Posterior cingulate gyrus (tissue), 11 donors: ENCODE measurements at places on chromosomes 4 and X.
A peak's percentile ranks its signal among the peaks of the same experiment; 100 is the strongest.

GRCh38 chrX:153445856-153446635, at the start of gene TREX2:
TREX2 (minus strand) TSS chrX:153446056; CDS start chrX:153445430, 626 bp downstream.
- peak; percentile 72 for DNase-seq

GRCh38 chr4:176981074-176981473, 188.4 kb upstream of the VEGFC start:
- DNase-seq, result no peak

DNA sequence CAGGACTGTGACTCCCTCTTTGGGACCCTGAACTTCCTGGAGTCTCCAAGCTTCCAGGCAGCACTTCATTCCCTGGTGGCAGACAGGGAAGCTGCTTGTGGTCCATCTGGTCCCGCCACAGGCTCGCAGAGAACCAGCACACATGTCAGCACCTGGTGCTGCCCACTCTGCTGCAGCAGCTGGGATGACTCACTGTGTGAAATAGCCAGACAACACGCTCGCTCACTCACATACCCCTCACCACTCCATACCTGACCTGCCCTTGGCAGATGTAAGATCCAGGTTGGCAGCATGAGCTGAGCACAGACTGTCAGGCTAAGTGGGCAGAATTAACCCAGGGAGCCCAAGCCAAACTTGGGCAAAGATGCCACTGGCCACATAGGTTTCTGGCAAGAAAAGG, 613.5 kb downstream of the PCDH18 start:
- DNase-seq, result no peak

DNA sequence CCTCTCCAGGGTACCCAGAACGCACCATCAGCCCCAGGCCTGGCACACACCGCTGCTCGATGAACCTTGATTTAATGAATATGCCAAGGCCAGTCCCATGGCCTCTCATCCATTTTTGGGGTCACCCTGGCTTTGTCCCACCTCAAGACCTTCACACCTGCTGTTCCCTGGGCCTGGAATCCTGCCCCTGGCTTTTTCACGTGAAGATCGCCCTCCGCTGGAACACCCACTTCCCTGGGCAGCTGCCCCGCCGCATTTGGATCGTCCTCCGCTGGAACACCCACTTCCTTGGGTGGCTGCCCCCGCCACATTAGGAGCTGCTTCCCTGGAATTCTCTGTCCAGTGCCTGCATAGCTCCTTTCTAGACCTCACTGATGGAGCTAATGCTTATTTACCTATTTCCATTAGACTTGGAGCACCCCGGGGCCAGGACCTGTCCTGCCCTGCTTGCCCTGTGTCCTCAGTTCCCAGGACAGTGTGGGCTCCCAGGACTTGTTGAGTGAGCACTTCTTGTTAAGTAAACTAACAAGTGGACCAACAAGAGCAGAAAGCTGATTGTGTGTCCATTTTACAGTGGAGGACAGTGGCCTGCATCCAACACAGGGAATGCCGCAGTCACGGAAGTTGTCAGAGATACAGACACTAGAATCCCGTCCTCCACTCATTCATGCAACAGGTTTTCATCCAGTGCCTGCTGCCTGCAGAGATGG, 12.5 kb downstream of the BLOC1S4 start:
- DNase-seq, result no peak

GRCh38 chrX:71056867-71057266, 11.3 kb downstream of the SNX12 start:
- DNase-seq, result no peak

GRCh38 chr4:54006755-54007154, 57.6 kb downstream of the CHIC2 start:
- no peak for DNase-seq

GRCh38 chrX:152989292-152989658, 4.6 kb downstream of the PNMA5 start:
- DNase-seq, result no peak

DNA sequence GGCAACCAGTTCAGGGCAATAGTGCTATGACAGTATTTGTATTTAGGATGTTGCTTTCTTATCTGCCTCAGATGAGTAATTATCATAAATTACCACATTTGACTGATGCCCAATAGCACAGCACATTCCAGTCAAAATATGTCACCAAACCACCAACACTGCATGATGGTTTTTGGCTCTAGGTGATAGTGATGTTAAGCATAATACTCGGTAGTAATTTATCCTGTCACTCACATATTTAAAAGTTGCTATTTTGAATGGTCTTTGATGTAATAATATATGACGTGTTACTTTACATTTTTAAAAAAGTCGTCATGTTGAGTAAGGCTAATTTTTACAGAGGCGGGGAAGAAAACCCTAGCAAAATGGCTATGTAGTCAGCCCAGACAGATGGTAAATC, 42.5 kb downstream of the UNC5C start:
- DNase-seq, result no peak

GRCh38 chrX:14776901-14777300, 96.0 kb downstream of the FANCB start:
- DNase-seq, result no peak

DNA sequence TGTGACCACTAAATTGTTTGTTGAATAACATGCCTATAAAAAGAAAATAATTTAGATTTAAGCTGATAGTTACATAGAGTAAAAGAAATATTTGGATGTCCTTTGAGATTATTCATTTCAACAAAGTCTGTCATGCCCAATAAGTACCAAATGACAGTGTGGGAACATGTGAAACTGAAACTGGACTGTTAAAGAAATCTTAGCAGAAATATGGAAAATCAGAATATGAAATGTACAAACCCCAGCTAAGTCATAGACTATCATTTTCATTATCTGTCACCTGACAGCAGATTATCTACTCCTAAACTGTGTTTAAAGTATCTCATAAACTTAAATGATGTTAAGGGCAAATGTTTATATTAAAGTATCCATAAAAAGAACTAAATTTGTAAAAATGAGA, 437.8 kb upstream of the FAM241A start:
- DNase-seq, result no peak

DNA sequence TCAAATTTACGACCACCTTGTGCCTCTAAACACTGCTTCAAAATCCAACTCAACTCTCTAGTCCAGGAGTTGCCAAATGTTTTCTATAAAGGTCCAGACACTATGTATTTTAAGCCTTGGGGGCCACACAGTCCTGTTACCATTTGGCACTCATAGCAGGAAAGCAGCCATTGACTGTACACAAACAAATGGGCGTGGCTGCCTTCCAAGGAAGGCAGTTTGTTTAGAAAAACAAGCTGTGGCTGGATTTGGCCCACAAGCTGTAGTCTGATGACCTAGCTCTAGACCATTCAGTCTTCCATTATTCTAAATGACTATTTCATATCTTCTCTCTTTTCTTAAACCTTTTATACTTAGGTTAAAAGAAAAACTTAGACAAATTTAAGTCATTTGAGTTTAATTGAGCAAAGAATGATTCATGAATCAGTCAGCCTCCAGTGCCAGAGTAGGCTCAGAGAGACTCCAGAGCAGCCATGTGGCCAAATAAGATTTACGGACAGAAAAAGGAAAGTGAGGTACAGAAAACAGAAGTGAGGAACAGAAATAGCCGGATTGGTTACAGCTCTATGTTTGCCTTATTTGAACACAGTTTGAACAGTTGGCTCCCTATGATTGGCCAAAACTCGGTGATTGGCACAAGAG, 825.8 kb upstream of the LCORL start:
- no peak for DNase-seq

DNA sequence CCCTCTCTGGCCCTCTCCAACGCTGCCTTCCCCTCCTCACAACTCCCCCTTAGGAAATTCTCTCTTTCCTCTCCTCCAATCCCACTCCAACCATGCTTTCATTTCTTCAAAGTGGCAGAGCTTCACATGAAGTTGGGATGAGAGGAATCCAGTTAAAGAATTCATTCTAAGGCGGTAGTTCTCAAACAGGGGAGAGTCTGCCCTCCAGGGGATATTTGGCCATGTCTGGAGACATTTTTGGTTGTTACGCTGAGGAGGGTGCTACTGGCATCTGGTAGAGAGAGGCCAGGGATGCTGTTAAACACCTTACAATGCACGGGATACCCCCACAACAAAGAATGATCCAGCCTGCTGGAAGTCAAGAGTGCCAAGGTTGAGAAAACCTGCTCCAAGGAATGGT, 40.5 kb upstream of the PHKA2 start:
- no peak for DNase-seq

DNA sequence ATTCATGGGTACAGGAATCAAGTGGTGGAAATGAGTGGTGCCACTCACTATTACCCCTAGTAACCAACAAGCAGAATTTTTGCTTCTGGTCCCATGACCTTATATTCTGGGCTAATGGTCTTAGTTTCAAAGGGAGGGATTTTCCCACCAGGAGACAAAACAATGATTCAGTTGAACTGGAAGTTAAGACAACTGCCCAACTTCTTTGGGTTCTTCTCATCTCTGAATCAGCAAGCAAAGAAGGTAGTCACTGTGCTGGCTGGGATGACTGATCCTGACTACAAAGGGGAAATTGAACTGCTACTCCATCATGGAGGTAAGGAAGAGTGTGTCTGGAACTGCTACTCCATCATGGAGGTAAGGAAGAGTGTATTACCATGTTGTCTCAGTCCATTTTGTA, 87.2 kb downstream of the IL13RA2 start:
- DNase-seq, result no peak

DNA sequence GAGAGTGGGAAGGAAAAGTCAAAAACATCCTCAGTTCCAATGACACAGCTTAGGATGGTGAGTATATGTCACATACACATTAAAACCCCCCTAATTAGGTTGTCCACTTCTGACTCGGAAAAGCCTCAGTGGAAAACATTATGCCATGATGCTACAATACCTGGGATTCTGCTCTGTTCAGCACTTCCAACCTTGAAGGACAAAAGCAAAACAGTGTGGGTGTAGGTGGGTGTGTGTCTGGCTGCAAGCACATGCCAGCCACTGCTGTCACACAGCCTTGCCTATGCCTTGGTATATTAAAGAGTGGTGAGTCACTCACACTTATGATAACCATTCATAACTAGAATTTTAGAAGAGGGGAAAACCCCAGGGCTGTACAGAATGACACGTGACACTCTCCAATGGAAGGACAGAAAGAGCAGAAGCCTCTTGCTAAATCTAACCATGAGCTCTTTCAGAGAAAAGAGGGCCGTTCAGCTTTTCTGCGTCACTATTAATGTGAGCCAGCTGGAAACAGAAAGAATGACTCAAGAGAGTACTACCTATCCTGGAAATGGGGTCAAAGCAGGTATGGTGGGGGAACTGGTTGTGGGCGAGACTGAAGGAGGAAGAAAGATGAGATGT, 159.6 kb downstream of the TET2 start:
- DNase-seq, result peak; percentile 31

DNA sequence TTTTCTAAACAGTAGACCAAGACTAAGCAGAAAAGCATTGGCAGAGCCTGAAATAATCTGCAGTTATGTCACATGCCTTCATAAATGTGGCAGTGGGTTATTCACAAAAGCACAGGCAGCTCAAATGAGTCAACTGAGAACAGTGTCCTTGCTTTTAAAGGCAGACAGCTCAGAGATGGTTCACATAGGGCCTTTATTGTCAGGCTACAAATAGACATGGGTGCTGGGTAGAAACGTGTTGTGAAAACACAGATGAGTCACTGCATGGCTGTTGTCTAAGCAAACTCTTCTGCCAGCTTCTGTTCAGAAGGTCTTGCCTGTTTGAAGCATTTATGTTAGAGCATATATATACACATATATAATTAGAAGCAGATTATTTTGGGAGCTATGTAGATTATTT, 118.0 kb downstream of the SLC4A4 start:
- no peak for DNase-seq

DNA sequence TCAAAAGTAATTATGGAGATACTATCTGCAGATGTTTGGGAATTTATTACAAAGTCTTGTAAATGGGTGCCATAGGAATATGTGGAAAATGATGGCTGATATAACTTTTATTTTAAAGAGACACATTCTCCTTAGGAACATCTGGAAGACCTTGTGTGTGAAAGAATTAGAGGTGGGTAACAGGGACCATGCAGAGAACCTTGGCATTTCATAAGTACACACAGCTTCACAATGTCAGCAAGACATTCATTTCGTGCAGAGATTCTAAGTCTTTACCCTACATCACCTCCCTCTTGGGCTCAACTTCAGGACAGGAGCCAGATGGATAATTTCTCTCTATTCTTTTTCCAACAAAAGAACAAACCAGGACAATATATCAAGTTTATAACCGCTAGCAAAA, 458.1 kb upstream of the INTU start:
- DNase-seq, result no peak

- DNase-seq, result no peak
These were observed 20.3 kb downstream of the RNF4 start for GRCh38 chr4:2489081-2489805.

GRCh38 chr4:10599574-10599973, 85.0 kb downstream of the CLNK start:
- DNase-seq, result no peak

DNA sequence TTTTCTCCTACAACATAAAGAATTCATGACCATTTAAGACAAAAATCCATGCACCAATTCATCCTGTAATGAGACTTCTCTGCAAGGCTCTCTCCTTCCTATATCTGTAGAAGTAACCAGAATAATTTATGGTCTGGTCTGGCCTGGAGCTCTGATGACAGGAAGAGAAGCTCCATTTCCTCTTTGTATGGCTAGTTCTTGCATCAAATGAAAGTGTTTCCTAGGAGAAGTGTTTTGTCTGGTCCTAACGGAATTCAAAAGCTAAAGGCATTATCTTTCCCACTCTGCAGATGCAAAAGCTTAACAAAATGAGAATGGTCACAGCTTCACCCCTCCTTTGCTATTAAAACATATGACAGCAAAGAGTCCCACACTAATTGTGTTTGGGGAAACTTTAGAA, 55.1 kb downstream of the SPATA18 start:
- no peak for DNase-seq

GRCh38 chrX:14817571-14817970, 55.3 kb downstream of the FANCB start:
- DNase-seq, result no peak

DNA sequence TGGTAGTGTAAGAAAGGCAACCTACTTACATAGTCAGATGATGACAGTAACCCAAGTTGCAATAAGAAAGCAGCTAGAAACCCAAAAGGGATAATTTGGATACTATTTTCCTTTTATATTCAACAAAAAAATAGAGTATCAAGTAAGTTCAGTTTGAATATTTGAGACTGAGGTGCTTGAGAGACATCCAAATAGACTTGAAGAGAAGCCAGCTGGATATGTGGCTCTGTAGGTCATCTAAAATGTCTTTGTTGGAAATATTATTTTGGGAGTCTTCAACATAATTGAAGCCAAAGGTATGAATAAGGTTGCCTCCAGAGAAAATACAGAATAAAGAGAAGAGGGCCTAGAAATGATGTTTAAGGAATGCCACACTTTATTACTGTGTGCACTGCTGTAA, 438.2 kb upstream of the DIAPH2 start:
- DNase-seq, result no peak

DNA sequence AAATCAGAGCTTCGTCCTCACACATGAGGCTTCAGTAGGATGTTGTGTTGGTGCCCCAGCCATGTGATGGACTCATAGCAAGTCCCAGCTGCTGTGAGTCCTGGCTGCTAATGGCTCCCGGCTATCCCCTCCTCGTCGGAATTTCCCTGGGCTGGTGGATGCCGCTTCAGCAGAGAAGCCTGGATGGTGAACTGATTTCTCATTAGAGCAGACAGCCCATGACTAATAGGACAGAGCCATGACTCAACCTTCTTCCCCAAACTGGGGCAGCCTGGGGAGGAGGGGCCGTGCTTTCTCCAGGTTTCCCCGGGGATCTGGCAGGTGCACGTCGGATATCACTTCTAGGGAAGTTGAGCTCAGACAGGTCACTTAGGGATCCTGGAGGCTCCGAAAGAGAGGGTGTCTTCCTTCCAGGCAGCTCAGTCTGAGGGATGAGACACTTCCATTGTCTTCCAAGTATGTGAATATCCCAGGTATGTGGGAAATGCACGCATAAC, 112.7 kb downstream of the ASMT start:
- no peak for DNase-seq

- DNase-seq, result no peak
These were observed 3.2 kb upstream of the VGLL1 start for GRCh38 chrX:136528645-136529315.
